ENCODE measurements at places on chromosomes 13 and 19. TPM values are rescaled to one million over a fixed set of nuclear protein-coding genes. Genes with fewer than 3 reads are reported as not detected.

The CYP4F8 gene
- not detected for total RNA-seq

The WDR62 gene
- 2.1 TPM for total RNA-seq

The RFX1 gene
- 4.7 TPM for total RNA-seq

The ZNF700 gene
- 6.3 TPM for total RNA-seq

The ZNF613 gene
- 5.2 TPM for total RNA-seq

The APBA3 gene
- total RNA-seq, result 9.4 TPM

The DIAPH3 gene
- 3.7 TPM for total RNA-seq

The SHANK1 gene
- total RNA-seq, result 6.8 TPM

The ZNF296 gene
- not detected for total RNA-seq

The VSTM2B gene
- not detected for total RNA-seq

The ERFL gene
- total RNA-seq, result not detected

The LRRC25 gene
- total RNA-seq, result 2.1 TPM

The IGFL1 gene
- total RNA-seq, result not detected

The SIAH3 gene
- total RNA-seq, result under 0.01 TPM

The PNMA8B gene
- 3.7 TPM for total RNA-seq

The BEST2 gene
- total RNA-seq, result not detected

The LPAR6 gene
- total RNA-seq, result 22.4 TPM

The ZNF667 gene
- total RNA-seq, result 4.7 TPM

The NXNL1 gene
- total RNA-seq, result not detected

The MFSD12 gene
- 18.8 TPM for total RNA-seq

The STARD13 gene
- 30.3 TPM for total RNA-seq

The BST2 gene
- total RNA-seq, result 11.5 TPM

All from skeletal muscle tissue (tissue), 5 donors.